ENCODE measurements at places on chromosomes 16 and 17. TPM values are rescaled to one million over a fixed set of nuclear protein-coding genes. Genes with fewer than 3 reads are reported as not detected.

The C1QTNF1 gene
- 4.7 TPM for total RNA-seq

The CDH8 gene
- not detected for total RNA-seq

The GNAO1 gene
- 0.09 TPM for total RNA-seq

The SECTM1 gene
- 20.2 TPM for total RNA-seq

The DNASE1 gene
- total RNA-seq: 23.3 TPM

The GLTPD2 gene
- not detected for total RNA-seq

The IRX6 gene
- not detected for total RNA-seq

The NPIPB13 gene
- total RNA-seq: 1.7 TPM

The CCL15 gene
- not detected for total RNA-seq

The BPTF gene
- 35.5 TPM for total RNA-seq

The RAB37 gene
- total RNA-seq: 0.60 TPM

The CCDC78 gene
- total RNA-seq: 2.0 TPM

The CXCL16 gene
- 0.63 TPM for total RNA-seq

The IRX5 gene
- 0.09 TPM for total RNA-seq

The GAS2L2 gene
- not detected for total RNA-seq

The TVP23C gene
- 32.6 TPM for total RNA-seq

The KRTAP2-3 gene
- not detected for total RNA-seq

The P2RX1 gene
- not detected for total RNA-seq

The CCL14 gene
- not detected for total RNA-seq

The UNC45B gene
- not detected for total RNA-seq

The CLEC18A gene
- under 0.01 TPM for total RNA-seq

The GLP2R gene
- not detected for total RNA-seq
